ENCODE measurements at places on chromosomes 1 and 21.

- DNase-seq = no peak
Observed at GRCh38 chr1:233707153-233707879, 93.4 kb downstream of the KCNK1 start.

- DNase-seq = no peak
Observed at GRCh38 chr1:156098784-156099183, 15.7 kb upstream of the LMNA start.

GRCh38 chr1:227901239-227901905, 46.4 kb downstream of the WNT9A start:
- no peak for DNase-seq

DNA sequence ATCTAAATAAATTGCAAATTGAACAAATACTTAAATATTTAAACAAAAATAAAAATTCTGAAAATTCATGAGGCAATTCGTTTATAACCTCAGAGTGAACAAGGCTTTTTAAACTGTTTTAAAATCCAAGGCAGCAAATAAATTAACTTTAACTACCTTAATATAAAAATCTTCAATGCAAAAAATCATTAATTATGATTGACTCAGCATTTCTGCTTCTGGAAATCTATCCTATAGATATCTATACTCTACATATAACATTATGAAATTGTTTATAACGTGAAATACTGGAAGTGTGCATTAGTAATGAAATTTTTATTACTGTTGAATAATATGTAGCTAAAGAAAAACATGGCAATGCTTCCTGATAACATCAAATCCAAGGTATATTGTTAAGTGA, 92.4 kb downstream of the ADAMTS1 start:
- DNase-seq = no peak

DNA sequence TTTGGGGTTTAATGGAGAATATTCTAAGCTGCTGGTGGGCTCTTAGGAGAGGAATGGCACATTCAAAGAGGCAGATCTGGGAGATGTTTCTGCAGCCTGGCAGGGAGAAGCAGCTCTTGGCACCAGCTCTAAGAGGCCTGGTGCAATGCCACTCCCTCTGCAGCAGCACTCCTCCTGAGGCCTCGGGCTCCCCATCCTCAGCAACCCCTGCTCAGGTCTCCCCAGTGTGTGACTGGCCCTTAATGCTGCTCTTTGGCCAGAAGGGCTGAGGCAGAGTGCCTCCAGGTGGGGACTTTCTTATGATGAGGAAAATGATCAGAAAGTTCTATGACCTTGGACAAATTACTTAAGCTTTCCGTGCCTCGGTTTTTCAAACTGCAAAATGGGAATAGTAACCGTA, 55.5 kb downstream of the MAB21L3 start:
- no peak for DNase-seq

- no peak for DNase-seq
Observed at GRCh38 chr1:166869318-166870099, 6.6 kb downstream of the TADA1 start.

- no peak for DNase-seq
Observed at GRCh38 chr1:183223467-183223866, 37.4 kb downstream of the LAMC2 start.

GRCh38 chr1:36089393-36090121, 865 bp downstream of the ADPRS start:
- no peak for DNase-seq

- no peak for DNase-seq
Observed at GRCh38 chr1:223179280-223179679, 36.2 kb upstream of the TLR5 start.

GRCh38 chr1:52239708-52240001, 97.8 kb downstream of the ZFYVE9 start:
- DNase-seq = no peak

DNA sequence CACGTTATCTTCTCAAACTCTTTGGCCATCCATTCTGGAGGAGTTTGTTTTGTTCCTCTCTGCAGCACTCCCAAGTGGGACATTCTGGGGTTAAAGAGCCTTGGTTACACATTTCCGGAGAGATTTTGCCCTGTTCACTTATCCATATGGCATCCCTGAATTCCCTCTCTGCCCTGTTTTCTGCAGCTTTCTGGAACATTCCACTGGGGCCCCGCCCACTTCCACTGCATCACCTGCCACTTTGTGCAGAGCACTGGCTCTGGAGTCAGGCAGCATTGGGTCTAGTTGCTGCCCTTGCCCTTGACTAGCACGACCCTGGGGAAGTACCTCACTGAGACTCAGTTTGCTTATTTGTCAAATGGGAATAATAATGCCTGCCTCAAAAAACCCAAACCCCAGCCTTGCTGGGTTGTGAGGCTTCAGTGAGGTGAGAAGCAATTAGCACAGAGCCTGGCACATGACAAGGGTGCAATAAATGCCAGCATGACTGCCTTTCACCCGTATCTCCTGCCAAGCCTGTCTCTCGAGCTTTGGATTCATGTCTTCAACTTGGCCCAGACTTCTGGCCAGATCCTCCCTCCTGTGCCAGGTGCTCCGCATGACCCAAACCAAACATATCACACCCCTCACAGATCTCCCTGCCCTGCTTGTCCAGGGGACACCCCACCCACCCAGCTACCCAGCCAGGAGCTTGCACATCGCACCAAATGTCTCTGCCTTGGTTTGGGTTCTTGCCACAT, 38.3 kb downstream of the IL6R start:
- DNase-seq = no peak

DNA sequence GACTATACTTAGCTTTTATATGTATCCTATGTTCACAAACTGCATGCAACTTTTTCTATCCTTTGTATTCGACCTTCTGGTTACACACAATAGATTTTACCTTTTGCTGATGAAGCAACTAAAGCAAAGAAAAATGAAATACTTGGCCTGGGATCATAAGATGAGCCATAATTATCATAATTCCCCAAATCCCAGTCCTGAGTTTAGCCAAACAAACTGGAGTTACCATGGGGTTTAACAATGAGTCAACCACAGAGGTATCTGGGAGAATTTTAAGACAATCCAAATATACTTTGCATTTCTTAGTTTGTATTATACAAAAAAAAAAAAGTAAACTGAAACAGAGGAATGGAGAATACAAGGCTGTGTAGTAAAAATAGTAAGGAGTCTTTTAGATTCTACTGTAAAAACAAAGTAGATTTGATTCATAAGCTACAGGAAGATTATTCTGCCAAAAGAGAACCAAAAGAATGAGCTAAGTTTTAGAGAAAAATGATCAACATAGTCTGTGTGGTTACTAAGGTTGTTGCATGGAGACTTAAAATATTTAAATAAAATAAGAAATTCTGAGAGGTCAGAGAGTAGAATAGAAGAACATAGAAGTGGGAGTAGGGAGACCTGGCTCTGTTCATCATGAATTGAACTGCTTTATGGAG, 60.4 kb upstream of the GORAB start:
- DNase-seq = no peak

DNA sequence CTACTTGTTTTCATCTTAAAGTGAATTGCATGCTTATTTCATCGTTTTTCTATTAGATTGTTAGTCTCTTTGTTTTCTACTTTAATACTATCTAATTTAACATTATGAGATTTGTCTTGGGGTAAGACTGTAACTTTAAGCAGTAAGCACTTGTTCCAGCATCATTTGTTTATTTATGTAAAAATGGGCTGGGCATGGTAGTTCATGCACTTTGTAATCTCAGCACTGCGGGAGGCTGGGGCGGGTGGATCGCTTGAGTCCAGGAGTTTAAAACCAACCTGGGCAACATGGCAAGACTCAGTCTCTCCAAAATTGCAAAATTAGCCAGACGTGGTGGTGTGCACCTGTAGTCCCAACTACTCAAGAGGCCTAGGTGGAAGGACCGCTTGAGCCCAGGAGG, 15.3 kb upstream of the PAXBP1 start:
- DNase-seq = no peak

- DNase-seq = no peak
Observed at GRCh38 chr1:230153641-230154296, 86.7 kb downstream of the GALNT2 start.

- no peak for DNase-seq
Observed at GRCh38 chr1:240031009-240031408, 60.7 kb upstream of the FMN2 start.

GRCh38 chr21:34343838-34344381, 19.9 kb upstream of the KCNE2 start:
- no peak for DNase-seq

GRCh38 chr1:8866792-8867415, 11.6 kb downstream of the ENO1 start:
- DNase-seq = peak; percentile 54

- DNase-seq = no peak
Observed at GRCh38 chr1:232557502-232558191, 72.3 kb downstream of the SIPA1L2 start.

Data from stimulated activated CD8-positive, alpha-beta memory T cell treated with anti-CD3 and anti-CD28 coated beads, Interleukin-2, amount 100 ng/mL, for 48 hours (primary cell).